AG04450 (cell line): ENCODE measurements at places on chromosomes 16 and 17.

- no peak for DNase-seq
Observed at GRCh38 chr17:2449486-2449885, 48.6 kb upstream of the MNT start.

DNA sequence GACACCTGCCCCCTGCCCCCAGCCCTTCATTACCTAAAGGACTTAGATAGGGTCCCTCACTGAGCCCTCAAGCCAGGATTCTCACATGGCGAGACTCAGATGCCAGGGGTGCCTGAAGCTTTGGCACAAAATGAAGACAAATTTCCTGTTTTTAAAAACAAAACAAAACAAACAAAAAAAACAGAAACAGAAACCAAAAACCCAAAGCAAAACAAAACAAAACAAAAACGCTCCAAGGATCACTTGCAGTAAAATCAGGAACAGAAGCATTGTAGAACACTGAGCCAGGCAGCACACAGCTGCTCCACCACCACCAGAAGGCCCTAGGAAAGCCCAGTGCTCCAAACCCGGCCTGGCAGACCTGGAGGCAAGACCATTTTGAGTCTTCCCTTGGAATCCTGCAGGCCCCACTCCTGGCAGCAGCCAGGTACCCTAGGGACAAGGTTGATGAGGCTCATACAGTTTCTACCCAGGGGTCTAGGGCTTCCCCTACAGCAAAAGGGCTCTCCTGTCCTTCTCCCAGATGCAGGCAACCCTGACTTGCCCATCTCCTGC is 20.8 kb downstream of the MYO18A start:
- no peak for DNase-seq

DNA sequence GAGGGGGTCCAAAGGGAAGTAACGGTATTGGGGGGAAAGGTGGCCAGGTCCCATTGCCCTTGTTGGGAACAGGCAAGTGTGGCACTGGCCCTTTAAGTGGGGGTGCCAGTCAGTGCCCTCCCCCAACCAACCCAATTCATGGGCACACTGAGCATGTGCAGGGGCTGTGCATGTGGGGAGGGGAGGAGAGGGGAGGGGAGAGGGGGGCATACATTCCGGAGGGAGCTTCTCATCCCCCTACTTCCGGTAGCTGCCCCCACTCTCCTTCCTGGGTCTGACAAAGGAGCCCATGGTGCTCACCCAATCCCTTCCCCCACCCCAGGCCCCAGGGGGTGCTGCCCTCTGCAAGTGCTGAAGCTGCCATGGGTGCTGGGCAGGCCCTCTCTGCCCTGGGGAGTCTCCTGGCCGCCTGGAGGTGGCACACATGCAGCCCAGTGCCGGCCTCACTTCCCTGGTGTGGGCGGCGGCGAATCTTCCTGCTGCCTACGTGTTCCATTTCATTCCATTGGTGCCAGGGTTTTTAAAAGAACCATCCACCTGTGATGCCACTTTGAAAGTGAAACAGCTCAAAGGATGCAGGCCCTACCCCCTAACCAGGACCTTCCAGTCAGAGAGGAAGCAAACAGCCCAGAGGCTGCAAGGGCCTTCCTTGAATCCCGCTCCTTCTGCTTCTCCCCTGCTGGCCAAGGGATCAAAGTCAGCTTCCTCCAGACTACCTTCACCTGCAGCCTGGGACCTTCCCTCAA is 11.0 kb downstream of the HEXIM2 start:
- no peak for DNase-seq

GRCh38 chr17:49365667-49366066 is 3.6 kb upstream of the ZNF652 start:
- no peak for DNase-seq

DNA sequence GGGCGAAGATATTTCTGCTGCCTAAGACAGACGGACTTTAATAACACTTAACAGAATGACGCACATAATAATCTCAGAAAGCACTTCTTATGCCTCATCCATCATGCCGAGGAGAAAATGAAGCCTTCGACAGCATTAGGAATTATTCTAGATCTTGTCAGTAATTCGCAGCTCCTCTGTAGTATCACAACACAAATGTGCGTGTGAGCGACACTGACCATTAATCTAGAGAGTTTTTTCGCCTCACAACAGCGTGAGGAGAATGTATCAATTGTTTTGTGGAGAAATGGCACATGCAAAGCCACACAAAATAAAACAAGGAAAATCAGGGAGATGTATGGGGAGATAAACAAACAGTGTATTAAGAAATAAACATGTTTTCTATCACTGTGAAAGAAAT is 410.2 kb upstream of the PSMD7 start:
- DNase-seq, result no peak

- no peak for DNase-seq
Observed at GRCh38 chr17:4998732-4999429, 1.1 kb downstream of the KIF1C start.

DNA sequence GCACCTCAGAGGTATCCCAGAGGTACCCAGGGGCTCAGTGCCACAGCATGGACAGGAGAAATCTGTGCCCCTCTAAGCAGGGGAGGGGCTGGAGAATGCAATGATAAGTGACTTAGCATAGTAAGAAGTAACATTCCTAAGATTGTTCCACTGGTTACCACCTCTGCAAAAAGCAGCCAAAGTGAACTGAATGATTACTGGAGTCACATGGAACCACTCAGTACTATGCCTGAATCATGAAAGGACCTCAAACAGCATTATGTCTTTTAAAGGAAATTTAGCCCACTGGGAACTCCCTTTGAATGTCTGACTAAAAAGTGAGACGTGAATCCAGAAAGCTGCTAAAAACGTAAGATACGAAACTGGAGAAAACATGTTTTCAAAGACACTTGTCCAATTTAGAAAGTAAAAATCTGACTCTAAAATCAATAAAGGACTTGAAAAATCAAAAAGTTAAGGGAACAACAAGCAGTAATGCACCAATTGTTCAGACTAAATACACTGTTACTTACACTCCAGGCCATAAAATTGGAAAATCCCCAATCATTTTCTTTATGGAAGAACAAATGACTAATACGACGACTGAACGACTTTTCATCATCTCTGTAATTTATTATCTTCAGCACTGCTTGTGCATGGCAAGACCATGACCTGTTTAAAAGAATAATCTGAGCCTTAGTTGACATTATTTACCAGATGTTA is 38.6 kb downstream of the LITAFD start:
- DNase-seq, result no peak

DNA sequence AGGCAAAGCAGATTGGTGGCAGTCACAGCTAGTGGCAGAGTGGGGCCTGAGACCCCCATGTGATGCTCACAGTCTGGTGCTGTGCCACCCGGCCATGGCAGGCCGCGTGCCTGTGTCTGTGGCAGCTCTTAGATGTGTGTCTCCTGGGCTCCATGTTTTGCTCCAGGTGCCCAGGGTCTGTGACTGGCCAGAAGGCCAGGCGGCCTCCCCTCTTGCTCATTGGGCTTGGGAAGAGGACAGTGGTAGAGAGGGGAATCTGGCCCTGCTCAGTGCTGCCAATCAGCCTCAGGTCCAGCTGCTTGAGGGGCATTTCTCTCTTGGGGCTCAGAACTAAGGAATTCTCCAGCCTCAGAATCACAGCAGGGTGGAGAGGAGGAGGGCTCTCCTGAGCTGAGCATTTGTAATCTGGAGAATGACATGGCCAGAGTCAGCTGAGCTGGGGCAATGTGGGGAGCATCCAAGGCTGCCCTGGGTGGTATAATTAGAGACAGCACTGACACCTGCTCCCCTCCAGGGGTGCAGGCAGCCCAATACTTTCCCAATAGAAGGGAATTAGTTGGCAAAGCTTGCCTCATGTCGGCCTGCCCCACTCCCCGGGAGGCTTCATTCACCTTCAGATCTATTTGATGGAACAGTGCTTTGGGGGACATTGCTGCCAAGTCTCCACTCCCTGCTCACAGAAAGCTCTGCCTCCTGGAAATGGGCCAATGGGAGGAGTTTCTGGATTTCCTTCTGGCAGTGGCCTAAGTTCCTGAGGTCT is 2.7 kb upstream of the LASP1NB start:
- no peak for DNase-seq

DNA sequence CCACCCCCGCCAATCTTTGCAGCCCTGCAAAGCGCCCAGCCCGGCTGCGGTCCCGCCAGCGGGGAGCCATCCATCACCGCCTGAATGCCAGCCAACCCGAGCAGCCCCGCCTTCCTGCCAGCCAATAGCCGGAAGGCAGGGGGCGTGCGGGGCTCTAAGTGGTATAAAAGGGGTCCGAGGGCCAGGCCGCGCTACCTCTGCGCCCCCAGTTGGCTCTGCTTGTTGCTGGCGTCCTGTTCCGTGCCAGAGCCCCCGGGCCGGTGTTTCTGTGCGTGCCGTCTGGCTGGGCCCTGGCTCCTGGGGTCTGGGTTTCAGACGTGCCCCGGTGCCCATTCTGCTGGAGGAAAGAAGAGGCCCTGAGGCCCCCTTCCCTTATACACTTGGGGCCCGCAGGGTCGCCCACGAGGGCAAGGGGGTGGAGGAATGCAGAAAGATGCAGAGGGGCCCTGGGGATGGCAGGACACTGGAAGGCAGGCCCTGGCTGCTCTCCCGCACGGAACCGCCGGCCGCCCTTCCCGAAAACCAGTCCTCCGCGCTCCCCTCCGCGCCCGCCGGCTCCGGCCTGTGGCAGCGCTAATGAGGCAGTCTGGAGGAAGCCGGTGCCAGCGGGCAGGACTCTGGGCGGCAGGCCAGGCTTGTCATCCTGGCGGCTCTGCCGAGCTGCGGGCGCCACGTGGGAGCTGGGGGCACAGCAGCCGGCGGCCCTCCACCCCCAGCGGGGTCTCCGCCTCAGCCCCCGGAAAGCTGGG is 14.0 kb downstream of the COPZ2 start:
- DNase-seq, result no peak

GRCh38 chr17:81244358-81245023 is 5.4 kb downstream of the NDUFAF8 start:
- no peak for DNase-seq

DNA sequence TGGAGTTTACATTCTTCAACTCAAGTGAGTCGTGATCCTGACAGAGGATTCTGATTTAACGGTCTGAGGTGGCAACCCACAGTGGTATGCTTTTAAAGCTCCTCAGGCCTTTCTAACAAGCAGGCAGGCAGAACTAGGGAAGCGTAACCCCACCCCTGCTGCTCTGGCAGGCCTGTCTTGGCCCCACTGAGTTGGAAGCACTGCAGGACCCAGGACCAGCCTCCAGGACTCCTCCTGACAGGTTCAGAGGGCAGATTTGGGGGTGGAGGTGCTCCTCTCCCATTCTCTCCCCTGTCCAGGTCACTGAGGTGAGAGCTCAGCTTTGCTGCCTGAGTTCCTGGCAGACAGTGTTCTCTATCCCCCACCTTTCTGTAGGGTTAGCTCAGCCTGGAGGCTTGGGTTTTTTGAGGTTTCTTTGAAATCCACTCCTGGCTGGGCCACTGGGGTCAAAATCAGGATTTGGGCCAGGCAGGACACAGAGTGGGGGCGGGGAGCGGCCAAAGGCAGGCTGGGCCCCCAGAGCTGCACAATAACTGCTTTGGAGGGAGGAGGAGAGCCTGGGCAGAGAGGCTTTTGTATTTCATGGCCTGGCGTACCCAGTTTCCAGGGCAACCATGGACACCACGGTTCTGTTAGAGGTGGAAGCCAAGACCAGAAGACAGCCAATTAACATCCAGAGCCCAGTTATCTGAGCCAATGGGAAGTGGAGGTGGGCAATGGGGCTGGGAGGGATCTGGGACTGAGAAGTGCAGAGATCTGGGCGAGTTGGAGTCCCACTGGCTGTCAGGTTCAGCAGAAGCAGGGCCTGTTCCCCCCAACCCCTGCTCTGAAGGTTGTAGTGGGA is 9.5 kb downstream of the MRPL27 start:
- no peak for DNase-seq

- no peak for DNase-seq
Observed at GRCh38 chr16:50282010-50282538, 15.7 kb downstream of the ADCY7 start.

- no peak for DNase-seq
Observed at GRCh38 chr17:19418251-19418992, 7.4 kb downstream of the RNF112 start.

- no peak for DNase-seq
Observed at GRCh38 chr17:14119546-14119945, 50.2 kb downstream of the COX10 start.

GRCh38 chr17:81399481-81400153 is 4.4 kb downstream of the BAHCC1 start:
- DNase-seq, result no peak

DNA sequence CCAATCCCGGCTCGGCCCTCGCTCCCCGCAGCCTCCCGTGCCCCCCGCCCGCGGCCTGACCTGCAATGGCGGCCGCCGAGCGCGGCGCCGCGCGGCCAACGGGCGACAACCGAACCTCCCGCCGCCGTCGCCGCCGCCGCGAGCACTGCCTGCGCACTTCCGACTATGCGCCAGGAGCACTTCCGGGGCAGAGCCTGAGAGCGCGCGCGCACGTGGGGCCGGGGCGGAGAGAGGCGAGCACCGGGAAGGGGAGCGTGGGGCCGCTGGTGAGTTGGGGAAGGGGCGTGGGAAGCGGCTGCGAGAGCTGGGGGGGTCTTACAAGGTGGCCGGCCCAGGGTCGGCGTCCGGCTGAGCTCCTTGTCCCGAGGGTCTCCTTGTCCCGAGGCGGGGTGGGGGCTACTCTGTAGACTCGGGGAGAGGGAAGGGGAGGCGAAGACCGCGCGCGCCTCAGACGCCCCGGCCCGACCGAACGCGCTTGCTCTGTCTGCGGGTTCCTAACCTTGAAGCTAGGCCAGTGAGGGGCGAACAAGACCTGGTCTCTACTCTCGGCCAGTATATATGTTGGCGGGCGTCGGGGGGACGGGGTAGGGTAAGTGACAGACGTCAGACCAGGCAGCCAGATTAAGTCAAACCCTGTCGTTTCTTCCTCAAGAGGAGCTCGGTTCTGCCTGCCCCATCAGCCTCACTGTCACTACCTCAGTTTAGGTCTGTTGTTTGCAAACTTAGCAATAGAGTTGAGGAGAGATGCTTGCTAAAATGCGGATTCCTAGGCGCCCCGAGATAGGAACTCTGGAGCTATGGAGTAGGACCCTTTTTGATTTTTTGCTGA is at the start of the genes CHTF8 and UTP4:
CHTF8 (minus strand) TSS at position 165 of the 829 bp plus-strand sequence. CDS start 11,130 bp downstream, outside the sequence.
UTP4 (plus strand) TSS at position 226 of the 829 bp plus-strand sequence. CDS start 811 bp downstream, outside the sequence.
- DNase-seq, result peak; percentile 16

- DNase-seq, result no peak
Observed at GRCh38 chr17:8015236-8015956, 13.0 kb downstream of the GUCY2D start.

GRCh38 chr16:18024611-18025010 is 311.9 kb downstream of the NPIPA8 start:
- DNase-seq, result no peak

DNA sequence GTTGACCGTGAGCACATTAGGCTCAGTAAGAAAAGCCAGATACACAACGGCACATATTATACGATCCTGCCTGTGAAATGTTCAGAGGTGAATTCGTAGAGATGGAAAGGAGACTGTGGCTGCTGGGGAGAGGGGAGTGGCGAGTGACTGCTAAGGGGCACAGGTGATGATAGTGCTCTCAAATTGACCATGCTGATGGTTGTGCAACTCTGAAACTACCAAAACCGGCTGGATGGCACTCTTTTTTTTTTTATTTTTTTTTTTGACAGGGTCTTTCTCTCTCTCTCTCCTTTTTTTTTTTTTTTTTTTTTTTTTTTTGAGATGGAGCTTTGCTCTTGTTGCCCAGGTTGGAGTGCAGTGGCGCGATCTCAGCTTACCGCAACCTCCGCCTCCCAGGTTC is 8.1 kb upstream of the SEC14L5 start:
- DNase-seq, result no peak
